ENCODE measurements at places on chromosomes 5 and 9.

GRCh38 chr5:90878549-90879196 is 320.1 kb downstream of the ADGRV1 start:
- no peak for DNase-seq

GRCh38 chr9:107690021-107690420 is 200.5 kb upstream of the KLF4 start:
- DNase-seq = no peak

DNA sequence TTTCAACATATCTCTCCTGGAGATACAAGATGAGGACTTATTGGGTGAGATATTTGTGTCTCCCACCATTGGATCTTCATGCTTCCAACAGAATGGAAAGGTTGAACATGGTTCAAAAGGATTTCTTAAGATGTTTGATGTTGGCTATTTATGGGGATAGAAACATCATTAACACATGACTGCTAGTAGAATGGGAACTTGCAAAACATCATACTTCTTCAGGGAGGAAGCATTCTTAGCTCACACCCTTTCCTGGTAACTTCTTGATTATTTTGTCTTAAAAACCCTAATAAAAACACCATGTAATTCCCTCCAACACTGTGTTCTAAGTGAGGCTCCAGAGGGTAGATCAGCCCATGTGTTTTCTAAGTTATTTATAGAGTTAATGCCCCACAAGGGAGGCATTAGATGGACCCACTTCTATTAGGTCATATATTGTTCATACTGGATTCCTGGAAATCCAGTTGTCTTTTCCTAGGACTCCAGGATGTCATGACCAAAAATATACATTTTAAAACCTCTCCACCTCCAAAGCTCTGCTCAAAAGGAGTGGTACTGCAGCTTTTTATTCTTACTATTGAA is 95.8 kb downstream of the FOXD1 start:
- no peak for DNase-seq

- DNase-seq = no peak
These were observed 24.3 kb upstream of the NCS1 start for GRCh38 chr9:130147910-130148309.

GRCh38 chr5:132013711-132014110 is 2.3 kb upstream of the ACSL6 start:
- DNase-seq = no peak
